ENCODE measurements at places on chromosomes 2 and 18.
A peak's percentile ranks its signal among the peaks of the same experiment; 100 is the strongest.

DNA sequence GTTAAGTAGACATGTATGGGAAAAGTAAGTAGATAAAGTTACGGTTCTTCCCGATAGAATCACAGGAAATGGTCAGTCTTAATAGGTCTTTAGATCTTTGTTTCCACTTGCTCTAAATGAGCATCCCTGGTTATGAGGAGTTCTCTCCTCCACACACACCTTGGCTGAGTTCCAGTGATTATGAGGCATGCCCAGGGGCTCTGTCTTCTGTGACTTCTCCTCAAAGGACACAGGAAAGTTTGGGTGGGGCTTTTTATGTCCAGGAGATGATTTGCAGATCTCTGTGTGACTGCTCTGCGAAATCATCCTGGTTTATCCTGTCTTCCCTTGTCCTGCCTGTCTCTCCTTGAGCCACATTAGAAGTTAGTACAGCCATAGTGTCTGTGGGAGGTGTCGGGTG, 83.9 kb upstream of the EML6 start:
- no peak for DNase-seq

DNA sequence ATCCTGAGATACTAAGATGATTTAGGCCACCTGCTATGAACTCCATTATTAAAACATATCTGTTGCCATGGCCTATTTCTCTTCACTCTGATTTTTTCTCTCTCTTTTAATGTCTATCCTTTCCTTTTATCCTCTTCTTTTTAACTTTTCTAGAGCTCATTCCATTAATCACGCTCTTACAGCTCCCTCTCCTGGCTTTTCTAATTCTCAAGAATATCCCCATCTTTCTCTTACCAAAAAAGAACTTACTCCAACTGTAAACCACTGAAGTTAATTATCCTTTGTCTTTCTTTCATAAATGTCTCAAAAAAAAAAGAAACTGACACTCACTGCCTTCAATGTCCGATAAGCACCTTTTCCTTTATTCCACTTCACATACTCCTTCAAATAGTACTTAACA, 7.9 kb downstream of the PPP3R1 start:
- DNase-seq: peak; percentile 32

DNA sequence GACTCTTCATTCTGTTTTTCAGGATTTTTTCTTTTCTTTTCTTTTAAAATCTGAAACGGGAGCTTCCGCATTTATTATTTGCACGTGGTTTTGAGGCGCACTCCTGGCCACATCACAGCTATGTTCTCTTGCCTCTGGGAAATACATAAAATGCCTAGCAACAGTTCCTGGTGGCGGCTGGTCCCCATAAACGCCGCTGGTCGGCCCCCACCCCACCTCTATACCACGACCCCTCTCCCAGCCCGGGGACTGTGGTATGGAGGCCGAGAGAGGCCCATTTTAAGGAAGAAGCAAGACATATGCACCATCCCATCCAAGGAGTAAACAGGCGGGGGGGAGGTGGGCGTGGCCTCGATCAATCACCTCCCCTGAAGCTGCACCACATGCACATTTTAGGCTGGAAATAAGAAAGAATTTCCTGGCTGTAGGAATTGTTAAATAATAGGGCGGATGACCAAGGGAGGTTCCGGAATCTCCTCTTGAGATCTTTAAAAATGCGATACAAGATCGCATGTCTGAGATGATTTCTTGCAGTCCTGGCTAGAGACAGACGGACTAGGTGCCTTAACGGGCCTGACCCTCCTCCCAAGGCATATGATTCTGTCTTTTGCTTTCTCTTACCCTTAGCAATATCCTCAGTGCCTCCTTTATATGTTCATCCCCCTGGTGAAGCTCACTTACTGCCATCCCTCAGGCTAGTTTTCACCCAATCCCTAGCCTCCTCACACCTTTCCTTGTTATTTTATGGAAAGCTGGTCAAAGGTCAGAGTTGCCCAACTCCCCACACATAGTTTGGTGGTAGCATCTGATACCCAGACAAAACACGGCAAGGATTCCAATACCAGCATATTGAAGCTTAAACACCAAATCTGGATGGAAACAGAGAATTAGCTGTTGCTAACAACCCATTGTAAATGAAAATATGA, 82.4 kb downstream of the BCL2 start:
- no peak for DNase-seq

GRCh38 chr2:112784199-112785189, at the start of gene IL1A:
Gene IL1A, minus strand, starts transcription at chr2:112784493. Its CDS starts 723 bp downstream, at chr2:112783770.
- no peak for DNase-seq

GRCh38 chr2:240646176-240646899, 21.1 kb downstream of the GPR35 start:
- no peak for DNase-seq

- DNase-seq: no peak
These were observed 8.4 kb upstream of the VAPA start for GRCh38 chr18:9905401-9905922.

DNA sequence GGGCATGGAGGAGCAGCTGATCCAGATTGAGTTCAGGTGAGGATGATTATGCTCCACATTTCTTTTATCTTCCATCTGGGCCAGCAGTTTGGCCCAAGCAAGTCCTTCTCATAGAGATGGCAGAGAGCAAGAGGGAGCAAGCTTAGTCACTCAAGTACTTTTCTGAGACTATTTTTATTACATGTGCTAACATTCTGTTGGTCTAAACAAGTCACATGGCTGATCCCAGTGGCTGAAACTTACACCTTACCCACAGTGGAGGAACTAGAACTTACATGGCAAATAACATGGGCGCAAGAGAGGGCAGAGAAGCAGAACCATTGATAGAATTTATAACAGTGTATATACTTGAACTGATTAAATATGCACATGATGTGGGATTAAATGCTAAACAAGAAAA, 105.7 kb downstream of the KYNU start:
- DNase-seq: no peak

- DNase-seq: no peak
These were observed 2.9 kb upstream of the GREB1 start for GRCh38 chr2:11530864-11531465.

GRCh38 chr2:114800371-114800770, 357.9 kb downstream of the DPP10 start:
- no peak for DNase-seq
